ENCODE measurements at places on chromosomes 12 and 14. TPM values are rescaled to one million over a fixed set of nuclear protein-coding genes. Genes with fewer than 3 reads are reported as not detected.

DNA sequence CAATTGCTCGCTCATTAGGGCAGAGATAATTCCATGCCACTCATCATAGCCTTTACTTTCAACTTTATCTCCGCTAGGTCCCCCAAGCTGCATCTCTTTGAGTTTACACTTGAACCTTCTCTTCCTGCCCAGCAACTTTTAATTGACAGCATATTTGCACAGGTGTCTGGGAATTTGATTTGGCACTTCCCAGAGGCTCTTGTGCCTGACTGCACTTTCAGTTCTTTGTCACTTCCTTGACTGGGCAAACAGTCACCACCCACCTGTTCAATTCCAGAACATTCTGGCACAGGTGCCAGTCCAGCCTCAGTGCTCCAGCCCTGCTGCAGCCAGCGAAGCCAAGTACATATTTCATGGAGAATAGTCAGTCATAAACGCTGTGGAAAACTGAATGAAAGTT is 110.1 kb upstream of the LRIG3 start:
- DNase-seq = no peak

Gene PNMA1
- 45.9 TPM for total RNA-seq

DNA sequence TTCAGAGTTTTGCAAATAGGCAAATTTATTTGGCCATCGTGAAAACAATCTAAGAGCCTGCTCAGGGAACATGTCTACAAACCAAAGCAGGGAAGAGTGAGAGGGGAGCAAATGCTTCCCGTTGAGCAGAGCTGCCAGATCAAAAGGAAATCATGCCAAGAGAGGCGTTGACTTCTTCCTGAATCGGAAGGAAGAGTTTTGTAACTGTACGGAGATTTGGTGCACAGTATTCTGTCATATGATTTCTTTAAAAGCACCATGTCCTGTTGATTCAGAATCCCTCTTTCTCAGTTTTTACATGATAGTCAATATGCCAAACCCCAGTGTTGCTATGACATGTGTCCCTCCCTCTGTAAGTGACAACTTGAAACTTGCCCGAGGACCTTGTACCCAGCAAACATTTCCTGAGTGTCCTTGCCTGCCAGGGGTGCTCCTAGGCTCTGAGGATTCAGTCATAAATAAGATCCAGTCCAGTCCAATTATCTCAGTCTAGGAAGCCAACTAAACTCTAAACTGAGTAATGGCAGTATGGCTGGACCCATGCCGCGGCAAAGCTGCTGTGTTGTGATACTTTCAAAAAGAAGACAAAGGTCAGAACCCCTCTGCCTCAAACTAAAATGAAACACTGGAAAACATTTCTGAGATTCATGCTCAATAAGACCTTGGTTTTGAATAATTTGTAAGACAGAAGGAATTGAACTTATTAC is 300.1 kb upstream of the FKBP4 start:
- DNase-seq = no peak

GRCh38 chr12:80033448-80033847 is 65.9 kb upstream of the OTOGL start:
- no peak for DNase-seq

Gene AMN
- total RNA-seq = not detected

All from cardiac septum (tissue), 1 donor.